ENCODE measurements at places on chromosomes 12 and 14.

DNA sequence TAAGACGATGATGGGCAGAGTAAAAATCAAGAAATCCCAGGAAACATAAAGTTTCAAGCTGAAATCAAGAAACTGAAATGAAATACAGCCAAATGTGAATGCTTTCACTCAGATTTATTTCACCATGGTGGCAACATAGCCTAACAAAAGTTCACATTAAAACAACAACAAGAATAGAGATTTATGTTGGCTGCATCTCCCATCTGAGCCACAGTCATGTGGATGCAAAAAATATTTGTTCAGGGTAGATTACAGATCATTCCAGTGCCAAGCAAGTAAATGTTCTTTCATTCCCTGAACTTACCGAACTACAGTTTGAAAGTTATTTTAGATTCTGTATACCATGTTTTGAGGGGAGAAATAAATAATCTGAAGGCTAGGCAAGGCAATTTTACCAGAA is 159.9 kb upstream of the TMTC1 start:
- no peak for DNase-seq

- peak; percentile 27 for DNase-seq
These were observed 716 bp downstream of the TMEM179 start for GRCh38 chr14:104603711-104604401.

DNA sequence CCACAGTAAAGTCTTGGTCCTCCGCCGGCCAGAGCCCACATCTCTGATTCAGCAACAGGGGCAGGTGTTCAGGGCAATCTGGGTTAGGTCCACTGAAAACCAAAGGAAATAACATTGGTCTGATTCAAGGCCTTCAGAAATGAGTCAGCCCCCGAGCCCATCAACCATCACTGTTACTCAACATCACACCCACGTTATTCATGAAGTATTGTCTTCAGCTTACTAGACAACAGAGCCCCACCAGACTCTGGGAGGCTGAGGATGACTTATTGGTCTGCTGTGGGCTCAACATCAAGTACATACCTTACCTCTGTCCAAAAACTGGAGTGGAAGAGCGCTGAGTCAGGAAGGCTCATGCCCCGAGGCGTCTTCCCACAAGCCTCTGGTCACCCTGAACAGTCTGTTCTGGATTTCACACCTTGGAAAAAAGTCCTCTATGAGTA is 97.5 kb downstream of the ZFP36L1 start:
- DNase-seq: peak; percentile 90

GRCh38 chr12:32002848-32003493 is 43.8 kb downstream of the RESF1 start:
- DNase-seq: no peak

DNA sequence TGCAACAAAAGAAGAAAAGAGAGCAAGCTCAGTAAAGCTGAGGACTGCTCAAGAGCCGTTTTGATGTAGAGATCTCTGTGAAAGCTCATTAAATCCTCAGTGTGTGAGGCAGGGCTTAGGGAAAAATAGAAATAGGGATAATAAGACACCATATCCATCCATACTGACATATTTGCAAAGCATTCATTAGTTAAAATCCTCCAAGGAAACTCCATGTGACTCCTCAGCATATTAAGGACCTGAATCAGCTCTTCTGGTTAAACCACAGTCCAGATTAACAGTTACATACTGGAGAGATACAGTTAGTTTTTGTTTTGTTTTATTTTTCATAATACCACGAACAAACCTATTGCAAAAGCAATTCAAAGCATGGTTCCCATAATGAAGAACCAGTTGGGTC is 288.2 kb downstream of the PAWR start:
- DNase-seq: no peak

DNA sequence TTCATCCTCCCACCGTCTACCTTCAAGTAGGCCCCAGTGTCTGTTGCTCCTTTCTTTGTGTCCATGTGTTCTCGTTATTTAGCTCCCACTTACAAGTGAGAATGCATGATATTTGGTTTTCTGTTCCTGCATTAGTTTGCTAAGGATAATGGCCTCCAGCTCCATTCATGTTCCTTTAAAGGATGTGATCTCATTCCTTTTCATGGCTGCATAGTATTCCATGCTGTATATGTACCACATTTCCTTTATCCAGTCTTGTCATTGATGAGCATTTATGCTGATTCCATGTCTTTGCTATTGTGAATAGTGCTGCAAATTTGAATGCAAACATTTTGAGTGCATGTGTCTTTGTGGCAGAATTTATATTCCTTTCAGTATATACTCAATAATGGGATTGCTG is 259.6 kb upstream of the PELI2 start:
- no peak for DNase-seq

DNA sequence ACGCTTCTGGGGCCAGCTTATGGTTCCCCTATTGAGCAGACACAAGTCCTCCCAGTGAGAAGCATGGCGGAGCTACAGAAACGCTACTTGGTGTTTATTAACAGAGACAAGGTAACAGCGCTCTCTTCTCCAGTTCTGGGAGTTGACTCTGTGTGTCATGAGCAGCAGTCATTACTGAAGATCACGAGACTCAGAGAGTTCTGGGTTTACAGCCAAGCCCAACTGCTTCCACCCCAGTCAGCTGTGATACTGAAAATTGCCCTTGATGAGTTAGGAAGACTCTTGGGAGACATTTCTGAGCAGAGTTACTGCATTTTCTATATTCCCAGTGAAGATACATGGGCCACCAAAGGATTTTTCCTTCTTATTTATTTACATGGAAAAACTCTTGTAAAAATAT is 48.6 kb downstream of the CFAP251 start:
- no peak for DNase-seq

DNA sequence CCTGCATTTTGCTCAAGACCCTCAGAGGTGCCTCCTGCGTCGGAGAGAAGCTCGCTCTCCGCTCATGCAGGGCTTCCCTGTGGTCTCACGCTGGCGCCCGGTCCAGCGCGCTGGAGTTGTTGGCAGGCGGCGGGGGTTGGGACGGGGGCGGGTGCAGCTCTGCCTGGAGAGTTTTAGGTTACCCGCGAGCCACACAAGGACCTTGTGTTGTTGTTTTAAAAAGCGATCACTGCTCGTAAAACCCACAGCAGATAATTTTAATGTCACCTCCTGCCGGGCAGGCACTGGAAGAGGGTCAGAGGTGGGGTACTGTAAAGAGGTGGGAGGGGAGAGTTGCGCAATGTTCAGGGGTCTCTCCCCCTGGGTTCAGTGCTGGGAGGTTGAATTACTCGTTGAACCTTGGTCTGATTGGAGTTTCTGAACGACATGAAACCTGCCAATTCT is 850 bp downstream of the SMOC1 start:
- DNase-seq: no peak

GRCh38 chr12:83388551-83388950 is 701.8 kb downstream of the TMTC2 start:
- no peak for DNase-seq

GRCh38 chr12:113333877-113334785 is 778 bp downstream of the SLC8B1 start:
- no peak for DNase-seq

- DNase-seq: no peak
These were observed 182.8 kb downstream of the ASCL1 start for GRCh38 chr12:103140286-103140685.

GRCh38 chr12:30425445-30425844 is 270.2 kb downstream of the IPO8 start:
- no peak for DNase-seq

DNA sequence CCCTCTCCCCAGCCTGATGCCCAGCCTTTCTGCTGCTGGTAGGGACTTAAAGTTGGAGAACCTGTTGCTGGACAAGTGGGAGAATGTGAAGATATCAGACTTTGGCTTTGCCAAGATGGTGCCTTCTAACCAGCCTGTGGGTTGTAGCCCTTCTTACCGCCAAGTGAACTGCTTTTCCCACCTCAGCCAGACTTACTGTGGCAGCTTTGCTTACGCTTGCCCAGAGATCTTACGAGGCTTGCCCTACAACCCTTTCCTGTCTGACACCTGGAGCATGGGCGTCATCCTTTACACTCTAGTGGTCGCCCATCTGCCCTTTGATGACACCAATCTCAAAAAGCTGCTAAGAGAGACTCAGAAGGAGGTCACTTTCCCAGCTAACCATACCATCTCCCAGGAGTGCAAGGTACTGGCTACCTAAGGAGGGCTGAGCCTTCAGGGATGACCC is 1.6 kb downstream of the TSSK4 start:
- DNase-seq: no peak

- DNase-seq: no peak
These were observed 39.4 kb downstream of the CCNK start for GRCh38 chr14:99520571-99521081.

- no peak for DNase-seq
These were observed 29.1 kb downstream of the AP5M1 start for GRCh38 chr14:57297852-57298251.

- DNase-seq: no peak
These were observed 3.5 kb downstream of the DEGS2 start for GRCh38 chr14:100155756-100156616.

DNA sequence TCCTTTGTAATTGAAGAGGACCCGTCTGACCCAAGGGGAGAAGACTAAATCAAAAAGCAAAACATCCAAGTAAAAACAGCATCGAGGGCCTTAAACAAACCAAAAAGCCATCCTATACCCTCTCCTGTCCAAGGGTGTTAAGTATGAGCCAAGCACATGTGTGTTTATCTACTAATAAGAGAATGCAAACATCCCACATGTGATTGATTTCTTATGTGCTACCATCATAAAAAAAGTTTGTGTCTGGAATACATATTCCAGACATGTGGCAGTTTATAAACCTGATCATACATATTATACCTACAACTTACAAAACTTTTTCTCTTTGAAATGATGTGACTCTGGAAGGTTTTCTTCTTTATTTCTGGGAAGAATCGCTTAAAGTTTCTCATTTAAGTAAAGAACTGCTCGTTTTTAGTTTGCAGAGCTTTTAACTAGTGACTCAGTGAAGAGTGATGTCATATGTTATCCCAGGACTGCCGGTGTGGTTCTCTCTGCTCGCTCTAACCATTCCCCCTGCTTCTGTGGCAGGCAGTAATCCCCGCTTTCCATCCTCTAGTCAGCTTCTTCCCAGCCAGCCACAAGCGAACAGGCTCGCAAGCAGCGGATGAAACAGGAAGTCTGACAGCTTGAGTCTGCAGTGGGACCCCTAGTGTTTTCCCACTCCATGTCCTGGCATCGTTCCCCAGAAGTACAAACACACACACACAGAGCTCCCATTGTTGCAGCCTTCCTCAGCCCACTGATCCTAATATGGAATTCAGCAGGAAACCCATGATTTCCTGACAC is 431 bp upstream of the RHOJ start:
- DNase-seq: no peak

DNA sequence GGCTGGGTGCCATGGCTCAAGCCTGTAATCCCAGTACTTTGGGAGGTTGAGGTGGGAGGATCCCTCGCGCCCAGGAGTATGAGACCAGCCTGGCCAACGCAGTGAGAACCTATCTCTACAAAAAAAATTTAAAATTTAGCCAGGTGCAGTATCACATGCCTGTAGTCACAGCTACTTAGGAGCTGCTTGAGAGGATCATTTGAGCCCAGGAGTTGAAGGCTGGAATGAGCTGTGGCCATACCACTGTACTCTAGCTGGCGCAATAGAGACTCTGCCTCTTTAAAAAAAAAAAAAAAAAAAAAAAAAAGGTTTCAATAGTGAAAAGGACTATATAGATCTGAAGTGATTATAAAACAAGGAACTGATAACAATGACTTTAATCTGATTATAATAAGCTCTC is 13.5 kb downstream of the PSMA3 start:
- no peak for DNase-seq

GRCh38 chr12:81128930-81129554 is 51.2 kb downstream of the ACSS3 start:
- peak; percentile 40 for DNase-seq

GRCh38 chr14:92473969-92474535 is 39.5 kb upstream of the RIN3 start:
- no peak for DNase-seq

DNA sequence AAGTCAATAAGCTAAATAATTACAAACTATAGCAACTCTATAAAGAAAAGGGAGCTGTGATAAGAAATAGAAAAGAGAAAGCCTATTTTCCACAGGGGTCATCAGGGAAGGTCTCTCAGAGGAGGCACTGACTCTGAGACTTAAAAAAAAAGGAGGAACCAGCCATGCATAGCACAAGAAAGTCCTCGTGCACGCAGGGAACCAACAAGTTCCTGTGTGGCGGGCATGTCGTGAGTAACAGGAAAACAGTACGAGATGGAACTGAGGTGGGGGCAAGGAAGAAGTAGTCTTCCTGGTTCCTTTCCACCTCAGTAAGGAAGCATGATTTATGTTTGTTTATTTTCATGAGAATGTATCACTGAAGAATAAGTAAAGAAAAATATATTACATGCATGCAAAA is 367.0 kb upstream of the TMEM132C start:
- no peak for DNase-seq

DNA sequence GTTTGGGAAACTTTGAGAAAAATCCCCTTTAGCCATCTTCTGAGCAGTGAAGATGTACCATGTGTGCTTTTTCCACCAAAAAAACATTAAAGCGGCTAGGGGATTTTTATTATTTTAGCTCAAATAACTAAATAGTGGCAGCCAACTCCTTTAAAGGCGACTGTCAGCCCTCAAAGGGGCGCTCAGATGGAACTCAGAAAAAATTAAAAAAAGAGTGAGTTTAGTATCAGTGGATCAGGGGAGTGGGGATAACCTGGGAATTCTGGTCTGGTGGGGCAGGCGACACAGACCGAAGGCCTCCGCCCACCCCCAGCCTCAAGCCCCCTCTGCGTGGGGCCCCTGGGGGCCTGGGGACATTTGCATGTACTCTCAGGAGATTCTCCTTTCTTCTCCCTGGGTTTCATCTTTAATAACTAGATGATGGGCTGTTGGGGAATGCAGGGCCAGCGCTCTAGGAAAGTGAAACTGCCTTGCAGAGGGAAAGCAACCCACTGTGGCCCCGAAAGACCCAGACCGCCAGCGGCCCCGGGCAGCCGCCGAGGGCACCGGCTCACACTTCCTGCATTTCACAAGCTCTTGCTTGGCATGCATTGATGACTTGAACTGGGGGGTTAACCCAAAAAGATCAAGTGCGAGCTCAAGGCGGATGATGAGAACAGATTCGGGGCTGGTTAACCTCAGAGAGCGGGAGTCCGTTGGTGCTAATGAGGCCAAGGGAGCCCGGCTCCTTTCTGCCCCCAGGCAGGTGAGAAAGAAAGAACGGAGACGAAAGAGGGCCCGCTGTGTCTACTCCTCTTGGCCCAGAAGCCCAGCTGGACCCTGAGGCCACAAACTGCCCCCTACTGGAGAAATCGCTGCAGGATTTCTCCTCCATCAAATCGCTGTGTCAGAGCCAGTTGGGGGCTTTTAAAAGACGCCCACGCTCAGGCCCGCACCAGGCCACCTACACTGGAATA is 7.3 kb upstream of the BATF start:
- DNase-seq: peak; percentile 61

DNA sequence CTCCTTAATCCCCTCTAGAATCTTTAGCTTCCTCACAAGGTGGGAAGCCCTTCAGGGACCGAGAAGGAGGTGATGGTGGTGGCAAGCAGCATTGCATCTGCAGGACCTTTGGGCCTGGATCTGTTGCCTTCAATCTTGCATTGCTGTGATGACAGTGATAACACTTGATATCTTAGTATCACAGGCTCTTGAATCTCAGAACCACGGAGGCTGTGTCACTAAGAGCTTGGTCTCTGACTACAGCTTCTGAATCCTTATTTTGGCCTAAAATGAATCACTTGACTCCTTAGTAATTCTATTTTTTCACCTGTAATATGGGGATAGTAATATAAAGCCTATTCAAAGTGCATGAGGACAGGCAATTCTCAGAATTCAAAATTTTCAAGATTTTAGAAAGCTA is 8.9 kb upstream of the AMN1 start:
- DNase-seq: no peak

Data from GM13976 (cell line).